Lung (tissue), 17 donors: ENCODE measurements at places on chromosomes 3 and 15. TPM values are rescaled to one million over a fixed set of nuclear protein-coding genes. Genes with fewer than 3 reads are reported as not detected.

DNA sequence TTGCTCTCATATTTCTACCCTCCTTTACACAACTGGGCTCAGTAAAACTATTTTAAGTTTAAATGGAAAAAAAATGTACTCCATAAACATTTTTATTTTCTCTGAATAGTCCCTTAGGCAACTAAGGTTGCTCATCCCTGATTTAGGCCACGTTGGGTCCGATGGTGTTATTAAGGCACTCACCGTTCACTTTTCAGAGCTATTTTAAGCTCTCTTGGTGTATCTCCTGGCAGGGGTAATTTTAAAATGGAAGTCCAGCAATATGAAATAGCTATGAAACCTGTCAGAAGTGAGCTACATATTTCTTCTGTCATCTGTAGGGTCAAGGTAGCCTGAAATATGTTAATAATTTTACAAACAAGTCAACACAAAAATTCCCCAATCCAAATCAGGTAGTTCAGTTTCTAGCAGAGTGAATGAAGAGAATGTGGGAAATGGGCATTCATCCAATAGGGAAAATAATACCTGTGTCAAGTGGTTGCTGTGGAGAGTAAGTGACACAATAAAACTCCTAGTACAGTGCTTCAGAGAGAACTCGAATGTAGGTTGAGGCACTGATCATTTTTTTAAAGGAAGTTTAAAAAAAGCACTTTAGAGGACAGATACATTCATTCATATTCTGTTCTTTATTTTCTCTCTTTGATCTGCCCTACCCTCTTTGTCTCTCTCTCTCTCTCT, 209.3 kb upstream of the FEZF2 start:
- no peak for DNase-seq

Gene GPR62
- total RNA-seq, result 0.15 TPM

- DNase-seq, result no peak
These were observed 95.9 kb upstream of the RNF7 start for GRCh38 chr3:141642215-141642614.

- DNase-seq, result peak; percentile 49
These were observed 78.4 kb downstream of the MME start for GRCh38 chr3:155158346-155159037.

DNA sequence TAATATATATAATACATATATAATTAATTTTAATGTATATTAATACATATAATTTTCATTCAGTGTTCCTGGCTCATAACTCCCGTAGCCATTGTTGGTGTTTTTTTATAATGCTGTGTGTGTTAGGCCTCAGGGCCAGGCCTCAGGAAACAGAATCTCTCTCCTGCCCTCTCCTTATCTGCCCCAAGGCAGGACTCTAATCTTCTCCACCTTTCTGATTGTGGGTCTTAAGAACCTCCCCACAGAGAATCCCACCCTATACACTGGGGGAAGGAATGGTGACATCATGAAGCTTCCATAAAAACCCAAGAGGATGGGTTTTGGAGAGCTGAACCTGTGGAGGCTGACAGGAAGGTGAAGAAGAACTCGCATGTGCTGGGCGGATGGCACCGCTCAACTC, 4.0 kb upstream of the FMN1 start:
- DNase-seq, result no peak

GRCh38 chr15:59835776-59836175, 146.7 kb upstream of the BNIP2 start:
- no peak for DNase-seq

DNA sequence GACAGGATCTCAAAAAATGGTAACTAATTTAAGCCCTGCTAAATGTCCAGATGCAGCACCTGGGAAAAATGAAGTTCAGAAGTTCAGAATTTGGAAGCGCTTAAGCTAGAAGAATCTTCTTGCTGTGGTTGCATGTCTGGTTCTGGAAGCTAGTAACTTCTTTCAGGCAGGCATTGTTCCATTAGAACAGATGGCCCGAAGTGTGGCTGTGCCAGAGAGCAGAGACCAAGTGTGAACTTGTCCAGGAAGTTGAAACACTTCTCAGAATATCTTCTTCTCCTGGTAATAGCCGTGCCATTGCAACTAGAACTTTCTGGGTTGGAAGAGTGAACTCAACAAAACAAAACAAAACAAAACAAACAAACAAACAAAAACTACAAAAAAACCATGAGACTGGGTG, 80.0 kb downstream of the MITF start:
- DNase-seq, result peak; percentile 38

GRCh38 chr15:82764740-82765139, 41.1 kb downstream of the FSD2 start:
- no peak for DNase-seq

DNA sequence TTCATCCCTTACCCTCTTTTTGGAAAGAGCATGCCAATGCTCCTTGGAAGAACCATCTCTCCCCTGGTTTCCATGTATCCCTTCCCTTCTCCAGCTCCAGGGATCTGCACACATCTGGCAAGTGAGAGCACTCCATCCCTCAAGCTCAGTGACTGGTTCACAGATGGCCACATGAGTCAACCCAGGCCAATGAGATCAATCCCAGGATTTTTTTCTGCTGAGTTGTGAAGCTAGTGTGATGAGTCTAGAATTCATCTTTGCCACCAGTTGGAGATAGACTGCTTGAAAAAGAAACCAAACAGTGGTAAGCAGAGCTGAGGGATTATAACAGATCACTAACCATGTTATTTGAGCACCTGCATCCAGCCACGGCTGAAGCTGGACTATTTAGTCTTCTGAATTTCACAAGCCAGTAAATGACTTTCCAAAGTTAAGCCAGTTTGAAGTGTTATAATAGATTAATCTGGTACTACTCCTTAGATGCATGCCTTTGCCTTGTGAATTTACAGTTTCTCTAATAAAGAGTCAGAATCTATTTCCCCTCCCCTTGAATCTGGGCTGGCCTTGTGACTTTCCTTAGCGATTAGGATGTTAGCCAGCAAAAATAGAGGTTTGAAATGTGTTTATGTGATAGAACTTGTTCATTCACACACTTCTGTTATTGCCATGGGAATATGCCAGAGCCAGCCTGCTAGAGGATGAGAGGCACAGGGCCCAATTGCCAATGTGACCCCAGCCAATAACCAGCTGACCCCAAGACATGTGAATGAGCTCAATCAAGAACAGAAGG, 159.8 kb downstream of the WNT5A start:
- no peak for DNase-seq

DNA sequence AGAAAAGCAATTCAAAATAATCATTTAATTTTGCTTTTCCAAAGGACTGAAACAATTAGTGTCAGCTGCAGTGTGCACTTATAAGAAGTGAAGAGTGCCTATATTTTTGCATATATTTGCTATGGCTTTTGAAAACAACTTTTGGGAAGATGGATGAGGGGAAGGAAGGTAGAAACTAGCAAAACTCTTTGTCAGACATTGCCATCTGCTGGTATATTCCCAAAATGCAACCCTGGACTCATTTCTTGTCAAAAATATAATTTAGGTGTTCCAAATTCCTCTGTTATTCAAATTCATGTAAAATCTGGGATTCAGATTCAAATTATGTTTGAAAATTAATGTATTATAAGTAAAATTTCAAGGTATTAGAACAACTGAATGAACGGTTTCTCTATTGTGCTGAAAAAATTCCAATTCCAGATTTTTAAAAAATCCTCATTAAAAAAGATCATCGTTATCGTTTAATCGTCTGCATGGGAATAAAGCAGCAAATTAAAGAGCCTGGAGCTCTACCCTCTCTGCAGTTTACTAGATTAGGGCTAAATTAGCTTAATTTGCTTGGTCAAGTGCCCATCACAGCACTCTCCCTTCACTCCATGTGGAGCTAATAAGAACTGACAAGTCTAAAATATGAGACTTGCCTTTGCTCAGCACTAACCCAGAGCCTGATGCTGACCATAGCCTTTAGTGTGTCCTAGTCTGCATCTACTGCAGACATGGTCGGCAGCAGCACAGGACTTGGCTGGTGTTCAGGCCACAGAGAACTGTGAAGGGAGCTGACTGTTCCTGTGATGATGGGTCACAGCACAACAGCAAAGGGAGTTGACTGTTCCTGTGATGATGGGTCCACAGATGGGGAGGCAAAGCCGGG, 67.9 kb upstream of the MITF start:
- peak; percentile 82 for DNase-seq
